ENCODE measurements at places on chromosomes 1 and 21.

GRCh38 chr21:29568020-29568697, 269.4 kb downstream of the BACH1 start:
- no peak overlapping the region for H3K4me3 ChIP-seq
- H3K27ac ChIP-seq = no peak overlapping the region
- no peaks in the 10 kb centered on the region for H3K4me1 ChIP-seq

- no peaks in the 10 kb centered on the region for H3K27me3 ChIP-seq
- H3K27ac ChIP-seq = no peak overlapping the region
- peaks cover 26% of the 10 kb centered on the region for H3K4me1 ChIP-seq
- peaks cover 7% of the 10 kb centered on the region for H3K36me3 ChIP-seq
- no peak for DNase-seq
These were observed 77.2 kb downstream of the ADARB1 start for GRCh38 chr21:45151445-45152160.

- peaks cover 24% of the 10 kb centered on the region for H3K4me1 ChIP-seq
- no peak overlapping the region for H3K4me3 ChIP-seq
- peak overlapping the region; percentile 27 for H3K27ac ChIP-seq
- DNase-seq = peak; percentile 70
- H3K36me3 ChIP-seq = no peaks in the 10 kb centered on the region
These were observed 45.6 kb downstream of the SRRM1 start for GRCh38 chr1:24688621-24689195.

- peaks cover 23% of the 10 kb centered on the region for H3K4me1 ChIP-seq
- H3K27me3 ChIP-seq = no peaks in the 10 kb centered on the region
- H3K4me3 ChIP-seq = no peak overlapping the region
- H3K27ac ChIP-seq = no peak overlapping the region
These were observed 30.7 kb downstream of the ZBTB17 start for GRCh38 chr1:15945011-15945831.

DNA sequence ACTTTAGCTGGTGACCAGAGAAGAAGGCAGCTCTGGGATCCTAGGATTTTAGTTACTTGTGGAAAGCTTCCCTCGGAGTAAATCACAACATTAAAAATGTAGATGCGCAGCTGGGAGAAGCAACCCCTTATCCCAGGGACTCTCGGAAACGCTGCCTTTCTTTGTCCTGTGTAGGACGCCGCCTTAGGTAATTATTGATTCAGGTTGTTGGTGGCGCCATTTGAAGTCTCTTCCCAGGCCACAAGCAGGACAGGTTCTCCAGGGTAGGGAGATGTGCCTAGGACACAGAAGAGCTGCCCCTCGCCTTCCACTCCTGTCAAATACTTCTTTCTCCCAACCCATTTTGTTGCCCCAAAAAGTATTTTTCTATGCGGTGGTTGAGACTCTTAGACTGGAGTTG, 10.3 kb downstream of the SLC37A1 start:
- H3K4me1 ChIP-seq = peaks cover 47% of the 10 kb centered on the region
- H3K27me3 ChIP-seq = no peaks in the 10 kb centered on the region
- H3K4me3 ChIP-seq = peak overlapping the region; percentile 53

- H3K27me3 ChIP-seq = no peaks in the 10 kb centered on the region
- H3K27ac ChIP-seq = no peak overlapping the region
- no peaks in the 10 kb centered on the region for H3K4me1 ChIP-seq
- no peak overlapping the region for H3K4me3 ChIP-seq
- no peaks in the 10 kb centered on the region for H3K36me3 ChIP-seq
- no peak for DNase-seq
These were observed 36.0 kb downstream of the F5 start for GRCh38 chr1:169550294-169550693.

DNA sequence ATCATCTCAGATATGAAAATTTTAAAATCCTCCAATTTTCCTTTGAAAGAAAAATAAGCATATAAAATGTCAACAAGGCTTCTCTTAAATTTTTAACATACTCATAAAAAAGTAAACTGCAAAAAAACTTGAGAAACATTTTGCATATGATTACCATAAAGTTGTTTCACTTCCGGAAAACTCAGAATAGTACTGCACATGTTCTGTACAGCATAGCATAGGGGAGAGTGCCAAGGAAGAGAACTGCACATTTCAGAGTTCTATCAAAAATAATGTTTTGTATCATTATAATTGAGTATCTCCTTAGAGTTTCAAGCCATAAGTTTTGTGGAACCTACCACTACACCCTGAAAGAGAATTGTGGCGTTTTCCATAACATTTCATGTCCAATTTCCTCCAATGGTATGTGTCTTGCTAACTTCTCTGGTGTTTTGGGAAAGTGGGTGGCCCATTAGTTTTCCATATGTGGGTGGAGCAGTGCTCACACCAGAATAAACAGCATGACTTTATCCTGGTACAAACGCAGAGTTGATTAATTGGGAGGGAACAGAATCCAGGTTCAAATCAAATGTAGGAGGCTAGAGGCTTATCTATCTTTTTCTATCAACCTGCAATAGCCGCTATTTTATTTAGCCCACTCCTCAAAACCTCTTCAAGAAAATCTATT, 430.9 kb downstream of the LMO4 start:
- no peaks in the 10 kb centered on the region for H3K4me1 ChIP-seq
- H3K36me3 ChIP-seq = no peaks in the 10 kb centered on the region
- DNase-seq = no peak
- no peak overlapping the region for H3K27ac ChIP-seq
- no peak overlapping the region for H3K4me3 ChIP-seq

- H3K27me3 ChIP-seq = no peaks in the 10 kb centered on the region
- no peaks in the 10 kb centered on the region for H3K36me3 ChIP-seq
- peaks cover 9% of the 10 kb centered on the region for H3K4me1 ChIP-seq
- peak; percentile 63 for DNase-seq
- H3K4me3 ChIP-seq = peak overlapping the region; percentile 42
These were observed 4.7 kb downstream of the LAX1 start for GRCh38 chr1:203769505-203770343.

DNA sequence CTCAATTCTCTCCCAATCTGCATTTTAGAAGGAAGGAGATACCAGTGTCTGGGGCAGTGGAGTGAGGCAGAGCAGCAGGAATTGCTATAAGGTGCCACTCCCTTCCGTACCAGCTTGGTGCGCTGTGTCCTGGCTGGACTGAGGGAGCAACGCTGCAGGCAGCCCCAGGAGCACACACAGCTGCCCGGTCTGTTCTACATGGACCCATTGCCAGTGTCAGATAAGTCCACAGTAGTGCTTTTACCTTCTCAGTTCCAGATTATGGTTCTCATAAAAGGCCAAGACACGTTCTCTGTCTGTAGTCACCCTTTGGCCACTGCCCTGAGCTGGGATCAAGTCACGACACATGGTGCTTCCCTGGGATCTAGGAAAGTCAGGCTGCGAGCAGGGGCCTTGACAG, 44.1 kb upstream of the BARHL2 start:
- peaks cover 92% of the 10 kb centered on the region for H3K27me3 ChIP-seq
- DNase-seq = no peak
- no peaks in the 10 kb centered on the region for H3K4me1 ChIP-seq
- no peaks in the 10 kb centered on the region for H3K36me3 ChIP-seq

DNA sequence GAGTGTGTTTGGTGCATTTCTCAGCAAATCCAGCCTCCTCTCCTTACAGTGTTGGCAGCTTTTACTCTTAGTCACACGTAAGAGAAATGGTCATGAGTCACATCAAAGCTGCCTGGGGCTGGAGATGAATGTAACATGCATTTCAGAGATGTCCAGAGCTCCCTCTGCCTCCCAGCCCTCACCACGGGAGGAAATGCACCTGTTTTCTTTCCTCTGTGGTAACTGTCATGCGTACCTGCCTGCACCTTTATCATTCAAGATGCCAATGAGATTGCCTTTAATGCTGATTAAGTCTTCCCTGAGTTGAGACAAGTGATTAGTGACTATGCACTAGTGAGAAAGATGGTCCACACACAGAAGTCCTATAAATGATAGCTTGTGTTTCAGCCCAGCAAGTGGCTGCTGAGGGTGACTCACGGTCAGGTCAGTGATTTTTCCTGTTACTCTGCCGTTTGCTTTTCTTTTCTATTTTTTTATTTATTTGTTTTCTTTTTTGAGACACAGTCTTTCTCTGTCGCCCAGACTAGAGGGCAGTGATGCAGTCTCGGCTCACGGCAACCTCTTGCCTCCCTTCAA, 277.3 kb upstream of the FMN2 start:
- H3K36me3 ChIP-seq = no peaks in the 10 kb centered on the region
- no peaks in the 10 kb centered on the region for H3K4me1 ChIP-seq
- no peak overlapping the region for H3K4me3 ChIP-seq

GRCh38 chr1:201426479-201427310, 5.2 kb upstream of the TNNI1 start:
- DNase-seq = peak; percentile 36
- H3K36me3 ChIP-seq = no peaks in the 10 kb centered on the region
- peak overlapping the region; percentile 39 for H3K27ac ChIP-seq
- H3K4me3 ChIP-seq = no peak overlapping the region

- H3K4me3 ChIP-seq = no peak overlapping the region
- H3K27ac ChIP-seq = no peak overlapping the region
- peaks cover 62% of the 10 kb centered on the region for H3K4me1 ChIP-seq
- H3K36me3 ChIP-seq = peaks cover 17% of the 10 kb centered on the region
These were observed 2.7 kb downstream of the ZBTB18 start for GRCh38 chr1:244053831-244054230.

DNA sequence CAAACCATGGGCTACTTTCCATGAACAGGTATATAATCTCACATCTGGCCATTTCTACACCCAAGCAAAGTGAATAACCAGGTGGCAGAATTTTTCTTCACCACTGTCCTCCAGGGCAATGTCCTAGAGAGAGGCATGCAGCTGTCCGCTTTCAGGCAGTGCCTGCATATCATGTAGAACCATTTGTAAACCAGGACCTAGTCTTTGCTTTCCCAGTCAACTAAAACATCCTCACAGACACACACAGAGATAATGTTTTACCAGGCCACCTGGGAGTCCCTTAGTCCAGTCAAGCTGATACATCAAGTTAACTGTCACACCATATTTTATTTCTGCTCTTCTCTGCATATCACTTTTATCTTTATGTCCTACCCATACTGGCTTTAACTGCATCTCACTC, 26.2 kb downstream of the TNFSF18 start:
- no peaks in the 10 kb centered on the region for H3K4me1 ChIP-seq
- no peaks in the 10 kb centered on the region for H3K27me3 ChIP-seq
- H3K36me3 ChIP-seq = no peaks in the 10 kb centered on the region
- no peak for DNase-seq
- H3K4me3 ChIP-seq = no peak overlapping the region

GRCh38 chr1:41689139-41689538, 204.7 kb upstream of the EDN2 start:
- no peak for DNase-seq
- H3K4me3 ChIP-seq = no peak overlapping the region
- H3K27ac ChIP-seq = no peak overlapping the region
- H3K36me3 ChIP-seq = no peaks in the 10 kb centered on the region

DNA sequence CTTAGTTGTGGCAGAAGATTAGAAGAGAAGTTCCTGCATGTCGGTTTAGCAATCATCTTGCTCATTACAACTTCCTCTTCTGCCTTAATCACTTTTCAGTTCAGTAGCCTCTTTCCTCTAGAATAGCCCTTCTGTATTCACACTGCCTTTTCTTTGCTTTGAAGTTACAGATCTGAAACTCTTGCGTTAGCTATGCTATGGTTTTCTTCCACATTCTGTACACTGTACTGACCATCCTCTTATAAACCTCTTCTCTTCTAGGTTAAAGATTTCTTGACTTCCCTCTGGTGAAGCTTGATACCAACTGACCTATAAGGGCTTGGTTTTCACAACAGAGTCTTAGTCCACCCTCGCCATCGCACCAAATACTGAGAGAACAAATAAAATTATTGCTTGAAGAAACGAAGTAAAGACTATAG, 35.0 kb downstream of the C21orf91 start:
- H3K27ac ChIP-seq = no peak overlapping the region
- no peak overlapping the region for H3K4me3 ChIP-seq
- no peaks in the 10 kb centered on the region for H3K4me1 ChIP-seq
- peaks cover 31% of the 10 kb centered on the region for H3K36me3 ChIP-seq

GRCh38 chr21:31558189-31558961, 101.1 kb upstream of the SOD1 start:
- peaks cover 27% of the 10 kb centered on the region for H3K4me1 ChIP-seq
- H3K36me3 ChIP-seq = no peaks in the 10 kb centered on the region
- H3K27ac ChIP-seq = no peak overlapping the region
- H3K4me3 ChIP-seq = peak overlapping the region; percentile 79
- DNase-seq = no peak
- peaks cover 96% of the 10 kb centered on the region for H3K27me3 ChIP-seq

- no peaks in the 10 kb centered on the region for H3K36me3 ChIP-seq
- H3K27ac ChIP-seq = no peak overlapping the region
- no peak for DNase-seq
- no peaks in the 10 kb centered on the region for H3K27me3 ChIP-seq
These were observed 438.9 kb upstream of the ZP4 start for GRCh38 chr1:238329671-238330070.

- H3K27ac ChIP-seq = peak overlapping the region; percentile 94
- H3K4me3 ChIP-seq = peak overlapping the region; percentile 99
- H3K4me1 ChIP-seq = peaks cover 26% of the 10 kb centered on the region
- H3K36me3 ChIP-seq = peaks cover 28% of the 10 kb centered on the region
- DNase-seq = peak; percentile 52
These were observed 797 bp downstream of the CC2D1B start for GRCh38 chr1:52365071-52365745.

- H3K27me3 ChIP-seq = peaks cover 41% of the 10 kb centered on the region
- DNase-seq = no peak
- no peaks in the 10 kb centered on the region for H3K36me3 ChIP-seq
- H3K4me3 ChIP-seq = no peak overlapping the region
- H3K4me1 ChIP-seq = no peaks in the 10 kb centered on the region
- no peak overlapping the region for H3K27ac ChIP-seq
These were observed 115.0 kb upstream of the COL6A1 start for GRCh38 chr21:45866551-45866950.

DNA sequence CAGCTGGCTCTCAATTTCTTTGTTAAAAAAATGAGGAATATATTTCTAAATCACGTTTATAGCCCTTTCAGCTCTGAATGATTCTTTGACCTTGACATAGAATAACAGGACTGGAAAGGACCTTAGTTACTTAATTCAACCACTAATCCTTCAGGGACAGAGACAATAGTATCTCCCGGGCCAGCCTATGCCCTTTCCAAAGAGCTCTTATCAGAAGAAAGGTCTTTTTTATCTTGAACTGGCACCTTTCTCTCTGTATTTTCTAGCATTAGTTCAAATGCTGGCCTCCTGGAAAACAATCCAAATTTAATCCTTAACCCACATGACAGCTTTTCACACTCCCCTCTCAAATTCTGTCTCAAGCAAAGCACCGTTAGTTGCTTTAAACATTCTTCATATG, 44.8 kb upstream of the FBXO28 start:
- H3K4me1 ChIP-seq = no peaks in the 10 kb centered on the region
- H3K36me3 ChIP-seq = no peaks in the 10 kb centered on the region
- DNase-seq = no peak
- H3K4me3 ChIP-seq = no peak overlapping the region

- H3K27ac ChIP-seq = peak overlapping the region; percentile 85
- H3K4me3 ChIP-seq = peak overlapping the region; percentile 76
- H3K36me3 ChIP-seq = no peaks in the 10 kb centered on the region
These were observed 651 bp downstream of the ZBTB8A start for GRCh38 chr1:32539584-32540571.
